NCI-H2171 (cell line): ENCODE measurements at places on chromosomes 12 and 14.

DNA sequence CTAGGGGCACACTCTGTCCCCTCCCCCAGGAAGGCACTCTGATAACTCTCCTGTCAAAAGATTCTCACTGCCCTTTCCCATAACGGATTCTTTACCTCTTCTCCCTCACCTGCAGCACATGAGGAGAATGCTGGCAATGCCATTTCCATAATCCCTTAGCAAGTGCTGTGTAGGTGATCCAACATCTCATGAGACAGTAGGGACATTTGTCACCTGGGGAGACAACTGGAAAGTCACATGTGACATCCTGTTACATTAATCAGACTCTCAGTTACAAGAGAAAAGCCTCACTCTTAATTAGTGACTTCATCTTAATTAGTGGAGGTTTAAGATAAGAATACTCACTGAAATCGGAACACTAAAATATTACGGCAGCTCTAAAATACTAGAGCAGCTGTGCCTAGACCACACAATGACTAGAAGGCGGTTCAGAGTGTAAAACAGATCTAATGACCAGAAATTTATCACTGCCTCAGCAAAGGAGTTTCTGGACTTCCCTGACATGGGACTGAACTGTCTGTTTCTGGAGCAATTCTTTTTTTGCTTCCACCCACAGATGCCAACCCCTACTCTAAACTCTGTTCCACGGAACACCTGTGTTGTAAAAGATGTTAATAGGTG, 75.1 kb downstream of the SPTSSA start:
- no peak for DNase-seq

GRCh38 chr14:22383515-22384166, 205.4 kb downstream of the DAD1 start:
- DNase-seq, result no peak

- DNase-seq, result peak; percentile 95
These were observed 155.4 kb upstream of the ARHGAP5 start for GRCh38 chr14:31921721-31922120.

- peak; percentile 51 for DNase-seq
These were observed 1.5 kb downstream of the CIPC start for GRCh38 chr14:77099425-77100167.

GRCh38 chr12:78087363-78087675, 256.6 kb downstream of the NAV3 start:
- no peak for DNase-seq
